ENCODE measurements at places on chromosomes 5 and 9.
A peak's percentile ranks its signal among the peaks of the same experiment; 100 is the strongest.

GRCh38 chr9:125700791-125701190 lies 6.2 kb downstream of the MAPKAP1 start:
- no peak for DNase-seq

DNA sequence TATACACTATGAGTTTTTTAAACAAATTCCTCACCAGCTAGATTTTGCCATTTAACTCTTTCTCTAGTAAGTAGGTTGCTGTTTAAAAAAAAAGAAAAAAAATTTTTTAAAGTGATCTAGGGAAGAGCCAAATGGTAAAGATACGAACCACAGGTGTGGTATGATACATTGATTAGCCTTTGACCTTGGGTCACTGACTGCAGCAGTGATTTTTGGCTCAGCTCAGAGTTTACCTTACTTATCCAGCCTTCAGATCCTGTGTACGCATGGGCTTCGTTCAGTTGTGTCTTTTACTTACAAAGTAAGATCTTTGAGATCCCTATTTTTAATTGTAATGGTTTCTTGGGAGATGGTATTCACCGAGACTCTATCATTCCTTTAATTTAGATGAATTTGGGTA lies 12.4 kb upstream of the GNG10 start:
- no peak for DNase-seq

- peak; percentile 10 for DNase-seq
Measured at GRCh38 chr5:169808118-169808581, 171.1 kb downstream of the DOCK2 start.

- no peak for DNase-seq
Measured at GRCh38 chr5:113039934-113040285, 63.3 kb downstream of the DCP2 start.

GRCh38 chr9:129665814-129666520 lies 520 bp downstream of the PRRX2 start:
- no peak for DNase-seq

GRCh38 chr9:127919253-127919815 lies 2.5 kb upstream of the ST6GALNAC4 start:
- no peak for DNase-seq

DNA sequence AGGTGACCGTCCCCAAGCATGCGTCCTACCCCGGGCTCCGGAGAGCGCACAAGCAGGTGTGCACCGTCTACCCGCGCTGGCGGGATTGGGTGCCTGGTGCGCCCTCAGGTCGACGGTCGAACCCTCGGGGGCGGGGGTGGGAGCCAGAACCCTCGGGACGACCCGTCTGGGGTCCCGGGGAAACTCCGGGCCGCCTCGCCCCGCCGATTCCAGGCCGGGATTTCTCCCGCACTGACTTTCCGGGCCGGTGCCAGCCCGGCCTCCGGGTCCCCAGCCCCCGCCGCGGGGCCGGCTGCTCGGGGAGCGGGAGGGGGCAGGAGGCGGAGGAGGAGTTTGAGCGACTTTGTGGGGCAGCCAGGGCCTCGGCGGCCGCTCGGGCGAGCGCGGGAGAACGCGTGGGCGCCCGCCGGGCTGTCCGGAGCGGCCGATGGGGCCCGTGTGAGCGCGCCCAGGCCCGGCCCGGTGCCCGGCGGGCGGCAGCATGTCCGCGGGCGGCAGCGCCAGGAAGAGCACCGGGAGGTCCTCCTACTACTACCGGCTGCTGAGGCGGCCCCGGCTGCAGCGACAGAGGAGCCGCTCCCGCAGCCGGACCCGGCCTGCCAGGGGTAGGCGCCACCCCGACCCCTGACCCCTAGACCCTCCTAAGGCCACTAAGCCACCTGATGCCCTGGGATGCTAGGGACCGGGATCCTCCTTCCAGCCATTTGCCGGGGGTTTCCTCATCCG lies at the start of gene DAB2IP:
DAB2IP (plus strand) TSS at position 340 of the 726 bp plus-strand sequence; CDS start at position 482, 142 bp downstream.
- DNase-seq = peak; percentile 88

- no peak for DNase-seq
Measured at GRCh38 chr5:488241-488640, 36.0 kb downstream of the SLC9A3 start.

Data from A673 (cell line).